GM20000 (cell line): ENCODE measurements at places on chromosomes 16 and 17.

GRCh38 chr17:78325076-78325687, 34.7 kb downstream of the SOCS3 start:
- no peak for DNase-seq

DNA sequence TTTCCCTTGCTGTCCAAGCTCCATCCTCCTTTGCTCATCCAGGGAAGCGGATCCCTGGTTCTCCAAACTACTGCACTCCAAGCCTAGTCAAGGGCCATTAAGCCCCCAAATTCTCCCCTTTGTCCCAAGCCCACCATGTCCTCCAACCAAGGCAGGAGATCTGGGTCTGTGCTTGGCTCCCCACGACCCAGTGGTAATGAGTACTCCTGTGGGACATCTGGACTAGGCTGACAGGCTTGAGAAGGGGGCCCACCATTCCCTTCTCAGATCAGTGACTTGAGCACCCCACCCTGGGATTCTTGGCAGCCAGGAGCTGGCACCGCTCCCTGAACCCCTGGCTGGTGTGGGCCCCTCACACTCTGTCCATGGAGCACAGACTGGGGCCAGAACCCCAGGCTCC, 17.1 kb downstream of the OSBPL7 start:
- no peak for DNase-seq

DNA sequence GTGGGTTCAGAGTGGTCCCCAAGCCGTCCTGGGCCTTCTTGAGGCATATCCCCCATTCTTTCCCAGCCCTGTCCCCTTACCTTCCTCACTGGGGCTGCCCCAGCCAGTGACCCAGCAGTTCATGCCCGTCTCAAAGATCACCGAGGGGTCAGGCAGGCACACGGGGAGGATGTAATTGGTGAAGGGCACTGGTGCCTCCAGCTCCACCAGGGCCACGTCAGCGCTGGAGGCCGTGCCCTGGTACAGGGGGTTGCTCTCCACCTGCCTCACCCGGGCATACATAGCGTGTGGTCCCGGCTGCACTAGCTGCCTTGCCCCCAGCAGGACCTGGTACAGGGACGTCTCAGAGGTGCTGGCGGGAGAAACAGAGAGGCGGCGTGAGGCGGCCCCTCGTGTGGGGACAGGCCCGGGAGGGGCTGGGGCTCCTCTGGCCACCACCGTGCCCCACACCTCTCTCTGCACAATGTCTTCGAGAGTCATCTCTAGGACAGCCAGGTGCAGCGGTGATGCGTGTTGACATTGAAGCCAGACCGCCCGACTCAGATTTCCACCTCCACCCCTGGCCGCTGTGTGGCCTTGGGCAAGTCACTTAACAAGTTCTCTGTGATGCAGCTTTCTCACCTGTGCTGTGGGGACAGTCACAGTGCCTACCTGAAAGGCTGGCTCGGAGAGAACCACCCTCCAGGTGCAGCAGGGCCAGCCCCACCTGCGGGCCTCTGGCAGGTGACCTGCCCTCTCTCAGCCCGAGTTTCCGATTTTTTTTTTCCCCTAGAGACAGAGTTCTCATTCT, 5.8 kb downstream of the PRSS27 start:
- no peak for DNase-seq

DNA sequence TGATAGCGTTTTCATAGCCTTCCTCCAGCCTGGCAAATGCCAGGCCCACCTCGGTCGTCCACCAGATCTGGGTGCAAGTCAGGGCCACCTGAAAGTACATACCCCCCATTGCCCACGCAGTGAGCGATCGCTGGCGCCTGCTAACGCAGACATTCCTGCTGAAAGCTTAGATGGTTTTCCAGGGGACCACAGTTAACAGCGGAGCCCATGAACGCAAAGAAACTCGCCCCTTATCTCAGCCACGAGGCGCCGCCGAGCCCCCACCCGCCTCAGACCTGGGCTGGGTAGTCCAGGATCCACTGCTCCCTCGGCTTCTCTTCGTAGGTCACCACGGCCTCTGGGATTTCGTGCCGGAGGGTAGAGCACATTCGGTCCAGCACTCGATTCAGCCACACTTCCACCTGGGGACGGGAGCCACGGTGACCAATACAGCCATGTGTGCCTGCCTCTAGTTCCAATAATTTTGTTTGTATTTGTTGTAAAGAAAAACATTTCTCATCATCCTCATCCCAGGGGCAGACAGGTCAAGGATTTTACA, 74.5 kb downstream of the DNAH17 start:
- no peak for DNase-seq

- no peak for DNase-seq
These were observed 55.4 kb downstream of the SOCS1 start for GRCh38 chr16:11200592-11200991.
